Frontal cortex (tissue), 4 donors: ENCODE measurements at places on chromosomes 3 and 15. TPM values are rescaled to one million over a fixed set of nuclear protein-coding genes. Genes with fewer than 3 reads are reported as not detected.

EPHA6 gene
- 64.8 TPM for total RNA-seq

CNTN3 gene
- 50.1 TPM for total RNA-seq

CLN6 gene
- total RNA-seq = 3.7 TPM

CSNK1G1 gene
- 46.1 TPM for total RNA-seq
